ENCODE measurements at places on chromosomes 13 and 19. TPM values are rescaled to one million over a fixed set of nuclear protein-coding genes. Genes with fewer than 3 reads are reported as not detected.

RDH8 gene
- not detected for total RNA-seq

ZNF43 gene
- 21.1 TPM for total RNA-seq

PTPRH gene
- total RNA-seq, result 1.00 TPM

ZNF835 gene
- not detected for total RNA-seq

STARD13 gene
- 47.7 TPM for total RNA-seq

NLRP4 gene
- total RNA-seq, result not detected

KCNC3 gene
- total RNA-seq, result 0.91 TPM

IL17D gene
- 6.1 TPM for total RNA-seq

CEACAM6 gene
- not detected for total RNA-seq

ELANE gene
- not detected for total RNA-seq

- DNase-seq, result no peak
These were observed 779.5 kb downstream of the GPC5 start for GRCh38 chr13:92177966-92178365.

- DNase-seq, result no peak
These were observed 297.9 kb downstream of the NDFIP2 start for GRCh38 chr13:79778741-79779460.

DNA sequence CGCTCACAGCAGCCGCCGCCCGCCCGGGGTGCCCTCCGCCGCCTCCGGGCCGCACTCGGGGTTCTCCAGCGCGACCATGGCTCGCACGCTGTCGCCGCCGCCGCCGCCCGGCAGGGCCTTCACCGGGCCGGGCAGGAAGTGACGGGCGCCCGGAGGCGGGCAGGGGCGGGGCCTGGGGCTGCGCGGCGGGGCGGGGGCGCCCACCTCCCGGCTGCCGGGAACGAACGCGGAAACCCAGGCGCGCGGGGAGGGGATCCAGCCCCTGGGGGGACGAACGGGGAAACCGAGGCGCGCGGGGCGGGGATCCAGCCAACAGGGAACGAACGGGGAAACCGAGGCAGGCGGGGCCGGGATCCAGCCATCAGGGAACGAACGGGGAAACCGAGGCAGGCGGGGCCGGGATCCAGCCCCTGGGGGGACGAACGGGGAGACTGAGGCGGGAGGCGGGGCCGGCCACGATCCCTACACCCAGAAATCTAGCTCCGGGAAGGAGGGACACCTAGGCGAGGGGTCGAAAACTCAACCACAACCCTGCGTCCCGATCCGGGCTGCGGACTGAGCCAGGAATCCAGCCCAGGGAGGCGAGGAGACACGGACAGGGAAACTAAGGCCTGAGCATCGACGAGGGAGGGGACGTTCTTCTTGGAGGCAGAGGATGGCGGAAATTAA lies at the start of gene R3HDM4:
TSS of gene R3HDM4 (minus strand) at position 140 of the 669 bp plus-strand sequence. CDS start at position 78, 62 bp downstream.
- peak; percentile 38 for DNase-seq

DNA sequence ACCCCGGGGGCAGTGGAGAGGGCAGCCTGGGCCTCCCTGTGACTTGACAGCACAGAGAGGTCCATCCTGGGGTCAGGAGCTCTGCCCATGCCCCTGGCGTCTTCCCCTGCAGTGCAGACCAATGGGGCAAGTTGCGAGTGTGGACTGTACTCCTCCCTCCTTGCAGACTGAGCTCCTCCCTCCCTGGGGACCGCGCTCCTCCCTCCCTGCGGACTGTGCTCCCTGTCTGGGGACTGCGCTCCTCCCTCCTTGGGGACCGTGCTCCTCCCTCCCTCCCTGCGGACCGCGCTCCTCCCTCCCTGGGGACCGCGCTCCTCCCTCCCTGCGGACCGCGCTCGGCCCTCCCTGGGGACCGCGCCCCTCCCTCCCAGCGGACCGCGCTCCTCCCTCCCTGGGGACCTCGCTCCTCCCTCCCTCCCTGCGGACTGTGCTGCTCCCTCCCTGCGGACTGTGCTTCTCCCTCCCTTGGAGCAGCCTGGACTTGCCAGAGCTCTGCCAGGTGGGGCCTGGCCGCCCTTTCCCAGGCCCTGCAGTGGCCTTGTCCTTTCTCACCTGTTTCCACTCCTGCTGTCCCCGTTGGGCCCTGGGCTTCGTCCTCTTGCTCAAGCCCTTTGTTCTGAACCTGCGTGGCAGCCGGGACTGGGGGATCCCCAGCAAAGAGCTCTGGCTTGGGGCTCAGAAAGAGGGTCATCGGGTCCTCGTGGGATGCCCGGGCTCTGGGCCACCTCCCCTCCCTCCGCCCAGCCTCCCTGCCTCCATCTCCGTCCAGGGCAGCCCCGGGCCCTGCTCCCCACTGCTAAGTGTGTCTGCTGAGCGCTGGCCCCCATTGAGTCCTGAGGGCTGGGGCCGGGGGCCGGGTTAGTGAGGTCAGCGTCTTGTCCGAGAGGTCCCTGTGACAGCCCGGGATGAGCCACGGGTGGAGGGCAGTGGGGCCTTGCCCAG lies 6.8 kb downstream of the GAMT start:
- DNase-seq, result no peak

DNA sequence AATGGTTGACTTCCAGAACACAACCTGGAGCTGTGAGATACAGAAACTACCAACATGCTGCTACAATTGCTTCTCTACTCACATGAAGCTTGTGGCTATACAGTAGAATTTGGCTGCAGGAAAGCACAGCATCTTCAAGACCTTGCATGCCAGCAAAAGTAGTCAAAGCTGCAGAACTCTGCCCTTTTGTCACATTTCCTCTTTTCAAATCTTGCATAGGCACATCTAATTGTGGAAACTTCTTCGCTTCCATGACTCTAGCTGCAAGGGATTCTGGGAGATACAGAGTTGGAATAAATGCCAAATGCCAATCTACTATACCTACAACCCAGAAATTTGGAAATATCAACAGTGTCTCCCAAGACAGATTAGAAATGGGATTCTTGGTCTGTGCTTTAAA lies 462.2 kb downstream of the FOXO1 start:
- DNase-seq, result no peak

GRCh38 chr19:41785653-41786052 lies 10.7 kb upstream of the CEACAM3 start:
- DNase-seq, result peak; percentile 66

- peak; percentile 76 for DNase-seq
These were observed 174.5 kb downstream of the KCTD12 start for GRCh38 chr13:76711550-76712182.

- no peak for DNase-seq
These were observed 119.5 kb downstream of the ZAR1L start for GRCh38 chr13:32195713-32196112.

DNA sequence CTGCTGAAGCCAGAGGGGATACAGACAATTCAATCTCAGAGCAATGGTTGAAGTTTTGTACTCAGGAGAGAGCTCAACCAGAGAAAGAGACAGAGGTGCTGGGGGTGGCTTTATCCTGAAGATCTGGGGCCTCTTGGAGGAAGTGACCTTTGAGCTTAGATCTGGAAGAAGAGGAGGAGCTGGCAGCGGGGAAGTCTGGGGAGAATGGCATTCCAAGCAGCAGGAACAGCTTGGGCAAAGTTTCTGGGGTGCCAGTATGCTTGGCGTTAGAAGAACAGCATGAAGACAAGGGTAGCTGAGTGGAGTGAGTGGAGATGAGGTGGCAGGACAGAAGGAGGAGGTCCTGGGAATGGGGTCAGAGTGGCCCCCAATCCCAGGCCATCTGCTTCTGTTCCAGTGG lies 11.3 kb downstream of the MAST3 start:
- DNase-seq, result no peak

GRCh38 chr19:40279761-40280607 lies 5.2 kb downstream of the AKT2 start:
- DNase-seq, result no peak

DNA sequence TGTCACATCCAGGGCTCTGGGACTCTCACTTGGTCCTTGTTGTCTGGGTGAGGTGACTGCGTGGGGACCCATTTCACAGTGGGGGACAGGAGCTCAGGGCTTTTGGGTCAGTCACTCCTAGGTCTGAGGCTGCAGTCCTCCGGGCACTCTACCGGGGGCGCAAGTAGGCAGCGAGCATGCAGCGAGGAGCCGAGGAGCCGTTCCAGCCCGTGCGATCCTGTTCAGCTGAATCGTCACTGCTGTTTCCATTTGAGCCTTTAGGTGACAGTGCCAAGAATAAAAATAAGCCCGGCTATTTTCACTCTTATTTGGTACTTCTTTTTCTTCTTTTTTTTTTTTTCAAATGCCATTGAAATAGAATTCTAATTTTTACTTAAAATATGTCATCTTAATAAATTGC lies 126.5 kb downstream of the ZNF536 start:
- DNase-seq, result no peak

DNA sequence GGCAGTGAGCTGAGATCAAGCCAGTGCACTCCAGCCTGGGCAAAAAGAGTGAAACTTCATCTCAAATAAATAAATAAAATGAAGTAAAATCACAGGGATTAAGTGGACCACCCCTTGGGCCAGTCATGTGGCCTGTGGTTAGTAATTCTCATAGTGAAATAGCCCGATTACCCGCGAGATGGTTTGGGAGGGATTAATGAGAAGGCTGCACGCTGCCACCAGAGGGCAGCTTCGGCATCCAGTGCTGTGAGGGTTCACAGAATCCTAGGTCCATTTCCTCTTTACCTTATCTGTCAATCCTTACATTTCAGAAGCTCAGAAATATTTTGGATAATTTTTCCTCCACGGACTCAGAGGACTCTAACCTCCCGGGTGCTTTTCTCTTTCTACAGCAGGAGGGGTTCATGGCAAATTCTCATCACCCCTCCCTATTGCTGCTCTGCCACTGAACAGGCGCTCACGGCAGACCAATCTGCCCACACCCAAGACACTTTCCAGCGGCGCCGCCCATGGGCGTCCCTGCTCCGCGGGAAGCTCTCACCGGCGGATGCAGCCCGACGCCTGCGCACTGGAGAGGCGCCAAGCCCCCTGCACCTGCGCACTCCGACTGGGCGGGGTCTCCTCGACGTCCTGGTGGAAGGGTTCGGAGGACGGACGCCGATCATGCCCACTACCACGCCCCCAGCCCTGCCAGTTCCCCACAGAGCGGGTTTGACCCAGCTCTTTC lies 11.0 kb downstream of the ZNF835 start:
- no peak for DNase-seq

GRCh38 chr13:32455594-32455903 lies 27.6 kb upstream of the N4BP2L1 start:
- no peak for DNase-seq

GRCh38 chr13:87923753-87924152 lies 252.6 kb downstream of the SLITRK5 start:
- no peak for DNase-seq

GRCh38 chr13:83221813-83222241 lies 660.4 kb downstream of the SLITRK1 start:
- no peak for DNase-seq

DNA sequence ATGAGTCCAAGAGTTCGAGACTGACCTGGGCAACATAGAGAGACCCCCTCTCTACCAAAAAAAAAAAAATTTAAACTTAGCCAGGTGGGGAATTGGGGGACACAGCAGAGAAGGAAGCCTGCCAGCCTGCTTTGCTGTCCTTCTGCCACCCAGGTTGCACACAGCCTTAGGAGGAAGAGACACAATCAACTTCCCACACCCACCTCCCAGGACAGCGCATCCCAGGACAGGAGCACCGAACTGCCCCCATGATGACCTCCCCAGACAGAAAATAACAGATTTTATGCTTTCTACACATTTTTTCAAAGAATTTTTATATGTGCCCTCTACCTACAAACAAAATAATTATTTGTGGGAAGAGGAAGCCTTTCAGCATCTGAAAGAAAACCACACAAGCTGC lies 126.0 kb upstream of the ZNF507 start:
- DNase-seq, result no peak

- peak; percentile 88 for DNase-seq
These were observed at the start of gene ZFP30 for GRCh38 chr19:37655301-37655688. Gene ZFP30, minus strand, starts transcription at chr19:37655465. Its CDS starts 7,643 bp downstream, at chr19:37647822.

DNA sequence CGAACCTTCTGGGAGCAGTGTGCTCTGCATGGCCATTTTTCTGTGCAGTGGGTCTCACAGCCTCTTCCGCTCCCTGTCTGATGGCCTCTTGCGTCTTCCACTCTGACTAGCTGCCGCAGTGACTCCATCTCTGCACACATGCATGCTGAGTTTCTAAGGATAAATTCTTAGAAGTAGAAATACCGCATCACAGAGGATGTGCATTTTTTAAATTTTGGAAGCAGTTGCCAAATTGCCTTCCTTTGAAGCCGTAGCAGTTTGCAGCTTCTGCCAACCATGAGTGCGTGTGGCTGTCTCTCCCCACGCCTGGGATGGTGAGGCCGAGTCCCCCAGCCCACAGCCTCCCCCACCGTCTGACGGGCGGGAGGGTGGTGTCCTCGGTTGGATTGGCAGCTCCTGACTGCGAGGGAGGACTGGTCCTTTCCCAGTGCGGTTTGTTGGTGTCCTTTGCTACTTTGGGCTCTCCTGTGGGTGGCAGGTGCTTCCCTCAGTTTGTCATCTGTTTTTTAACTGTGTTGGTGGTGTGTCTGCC lies 9.8 kb downstream of the FZR1 start:
- no peak for DNase-seq

DNA sequence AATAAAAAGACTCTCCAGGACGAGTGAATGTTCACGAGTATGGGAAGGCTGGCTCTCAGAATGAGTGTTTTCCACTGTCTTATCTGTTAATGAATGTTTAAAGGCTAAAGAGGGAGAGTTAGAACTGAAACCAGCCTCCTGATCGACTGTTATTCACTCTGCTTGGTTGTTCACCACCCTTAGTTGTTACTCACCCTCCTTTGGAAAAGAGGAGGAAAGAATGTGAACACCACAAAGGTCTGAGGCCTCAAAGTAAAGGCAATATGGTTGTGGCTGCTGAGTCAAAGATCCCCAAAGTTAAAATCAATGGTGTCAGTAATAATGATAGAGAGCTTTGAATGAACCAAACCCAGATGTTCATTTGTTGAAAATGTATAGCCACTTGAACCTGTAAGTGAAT lies 1793.2 kb upstream of the PCDH20 start:
- DNase-seq, result no peak

- DNase-seq, result no peak
These were observed 19.4 kb downstream of the EPS15L1 start for GRCh38 chr19:16452325-16452724.

DNA sequence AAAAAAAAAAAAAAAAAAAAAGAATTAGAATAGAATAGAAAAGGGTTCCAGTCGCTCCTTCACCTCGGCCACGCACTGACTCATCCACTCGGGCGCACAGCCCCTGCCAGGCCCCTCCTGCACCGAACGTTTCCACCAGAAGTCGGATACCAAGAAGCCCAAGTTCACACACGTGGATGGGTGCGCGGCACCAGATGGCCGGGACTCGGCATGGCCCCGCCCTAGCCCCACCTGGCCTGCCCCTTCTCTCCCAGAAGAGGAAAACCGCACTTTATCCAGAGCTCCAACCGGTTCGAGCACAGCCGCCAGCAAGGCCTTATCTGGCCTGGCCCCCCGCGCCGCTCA lies 5.9 kb downstream of the PRR36 start:
- no peak for DNase-seq

- no peak for DNase-seq
These were observed 48.4 kb upstream of the MEDAG start for GRCh38 chr13:30857636-30858035.

DNA sequence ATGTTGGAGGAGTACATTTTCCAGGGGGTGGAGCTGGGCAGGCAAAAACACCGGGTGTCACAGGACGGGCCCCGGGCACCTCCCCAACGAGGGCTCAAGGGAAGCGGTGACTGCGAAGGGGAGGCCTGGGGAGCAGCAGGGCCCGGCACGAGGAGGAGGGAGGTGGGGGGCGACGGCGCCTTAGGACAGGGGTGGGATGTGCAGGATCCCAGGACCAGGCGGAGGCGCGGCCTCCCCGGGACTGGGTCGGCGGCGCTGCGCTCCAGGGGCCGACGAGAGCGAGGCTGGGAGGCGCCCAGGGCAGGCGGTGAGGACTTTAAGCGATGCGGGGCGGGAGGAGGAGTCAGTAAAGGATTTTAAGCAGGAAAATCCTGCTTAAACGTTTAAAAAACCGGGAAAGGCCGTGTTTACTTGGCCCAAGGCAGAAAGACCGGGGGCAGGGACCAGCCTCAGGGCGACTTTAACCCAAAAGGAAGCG lies 427 bp downstream of the ZNF160 start:
- DNase-seq, result peak; percentile 47

All from endothelial cell of umbilical vein (primary cell).